ENCODE measurements at places on chromosomes 1 and 21.

GRCh38 chr1:232568906-232569553 lies 60.9 kb downstream of the SIPA1L2 start:
- DNase-seq = no peak

- no peak for DNase-seq
Measured at GRCh38 chr1:206451134-206451686, 19.1 kb upstream of the IKBKE start.

DNA sequence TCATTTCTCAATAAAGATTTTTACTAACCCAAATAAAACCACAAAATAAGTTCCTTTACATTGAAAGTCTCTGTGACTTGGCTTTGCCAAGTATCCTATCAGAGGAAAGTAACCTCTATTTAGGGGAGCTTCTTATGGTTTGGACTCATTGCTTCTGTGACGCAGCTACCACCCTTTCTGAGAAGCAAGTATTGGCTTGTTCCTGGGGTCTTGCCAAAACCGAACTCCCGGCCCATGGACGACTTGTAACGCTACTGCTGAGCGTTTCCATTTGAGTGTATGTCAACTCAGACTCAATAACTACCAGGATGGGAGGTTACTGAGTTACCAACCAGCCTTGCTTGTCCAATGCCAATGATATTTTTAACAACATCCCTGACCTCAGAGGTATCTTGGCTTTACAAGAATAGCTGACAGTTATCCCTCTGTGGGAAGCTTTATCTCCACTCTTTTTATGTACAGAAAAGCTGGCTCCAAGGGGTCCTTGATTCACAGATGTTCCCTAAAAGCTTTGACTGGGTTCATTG lies 911.9 kb downstream of the TTLL7 start:
- DNase-seq = no peak

- no peak for DNase-seq
Measured at GRCh38 chr21:14453339-14454015, 70.5 kb upstream of the HSPA13 start.

DNA sequence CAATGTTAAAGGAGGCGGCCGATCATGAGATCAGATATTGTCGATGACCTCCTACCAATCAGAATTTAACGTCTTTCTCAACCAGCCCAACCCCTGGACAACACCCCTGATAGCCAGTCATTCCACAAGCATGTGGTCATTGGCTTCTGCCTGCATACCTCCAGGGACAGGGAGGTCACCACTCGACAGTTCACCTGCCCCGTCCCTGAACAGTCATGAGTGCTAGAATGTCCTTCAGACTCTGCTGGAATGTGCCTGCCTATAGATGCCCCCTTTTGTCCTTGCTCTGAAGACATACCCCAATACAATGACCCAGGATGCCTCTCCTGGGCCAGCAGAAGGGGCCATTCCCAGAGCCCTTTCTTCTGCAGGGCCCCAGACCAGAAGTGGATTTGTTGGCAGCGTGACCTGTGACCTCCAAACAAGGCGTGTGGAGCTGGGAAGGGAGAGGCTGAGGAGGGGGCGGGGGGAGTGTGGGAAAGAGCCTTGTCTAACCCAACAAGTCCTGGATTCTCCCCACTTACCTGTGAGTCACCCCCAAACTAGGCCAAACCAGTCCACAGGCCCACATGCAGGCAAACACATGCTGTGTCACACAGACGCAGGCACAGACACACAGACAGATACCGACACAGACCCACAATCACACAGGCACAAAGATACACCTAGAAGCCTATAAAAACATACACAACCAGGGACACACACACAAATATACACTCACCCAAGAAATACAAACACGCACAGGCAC lies 2.2 kb downstream of the CRYBG2 start:
- no peak for DNase-seq

GRCh38 chr1:208988811-208989222 lies 594.7 kb upstream of the CAMK1G start:
- DNase-seq = peak; percentile 77
